ENCODE measurements at places on chromosomes 1 and 21.

DNA sequence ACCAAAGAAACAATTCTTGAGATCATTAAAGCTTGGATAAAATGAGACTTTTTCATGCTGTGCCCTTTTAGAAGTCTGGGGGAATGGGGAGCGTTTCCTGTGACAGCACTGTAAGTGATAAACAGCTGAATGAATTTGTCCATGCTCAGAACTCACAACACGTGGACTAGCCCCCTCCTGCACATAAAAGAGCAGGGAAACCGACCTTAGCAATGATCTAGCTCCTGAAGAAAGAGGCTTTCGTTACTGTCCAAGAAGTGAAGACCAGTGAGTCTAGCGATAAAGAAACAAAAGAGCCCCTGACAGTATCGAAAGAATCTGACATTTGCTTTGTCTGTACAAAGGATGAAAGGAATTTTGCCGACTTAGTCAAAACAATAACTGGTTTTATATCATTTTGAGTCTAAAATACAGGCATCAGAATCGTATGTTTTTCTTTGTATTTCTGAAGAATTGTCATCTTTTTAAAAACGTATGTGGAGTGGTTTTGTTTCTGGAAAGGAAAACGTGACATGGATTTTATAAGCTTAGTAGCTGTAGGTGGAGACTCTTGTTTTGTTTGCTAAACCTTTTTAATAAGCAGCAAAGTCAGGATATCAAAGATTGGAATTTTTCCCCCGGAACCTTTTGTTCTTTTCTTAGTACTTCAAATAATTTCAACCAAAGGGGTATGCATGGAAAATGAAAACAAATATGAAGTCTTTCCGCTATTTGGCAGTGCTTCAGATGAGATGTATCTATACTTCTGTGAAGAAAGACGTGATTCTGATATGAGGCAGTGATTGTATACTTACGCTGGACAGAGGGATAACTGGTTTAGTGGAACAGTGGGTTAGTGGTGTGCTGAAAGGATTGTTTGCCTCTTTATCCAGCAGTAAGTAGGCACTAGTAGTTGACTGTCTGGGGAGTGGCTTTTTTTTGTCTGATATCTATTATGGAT is 61.0 kb downstream of the MAST2 start:
- DNase-seq: no peak

- DNase-seq: no peak
These were observed 35.8 kb upstream of the VCAM1 start for GRCh38 chr1:100683448-100684349.

GRCh38 chr1:113872219-113872935 is 865 bp upstream of the PTPN22 start:
- DNase-seq: no peak

GRCh38 chr1:21857142-21857839 is 45.2 kb downstream of the LDLRAD2 start:
- no peak for DNase-seq

GRCh38 chr1:92439291-92439690 is 47.4 kb downstream of the GFI1 start:
- DNase-seq: no peak

DNA sequence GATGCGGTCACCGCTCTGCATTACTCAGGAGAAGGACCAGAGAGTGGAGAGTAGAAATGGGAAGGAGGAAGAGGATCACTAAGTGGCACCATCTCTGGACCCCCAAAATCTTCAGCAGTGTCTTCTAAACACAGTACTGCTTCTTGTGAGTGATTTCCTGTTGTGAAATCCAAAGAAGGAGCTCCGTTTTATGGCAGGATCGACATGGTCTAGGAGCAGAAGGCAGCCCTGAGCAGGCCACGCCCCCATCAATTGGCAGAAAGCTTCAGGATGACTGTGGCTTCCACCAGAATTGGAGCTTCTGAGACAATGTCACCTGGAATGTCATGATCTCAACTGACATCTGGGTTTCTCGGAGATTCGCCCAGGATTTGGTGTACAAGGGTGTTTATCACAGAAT is 171.5 kb downstream of the ADSS2 start:
- no peak for DNase-seq

DNA sequence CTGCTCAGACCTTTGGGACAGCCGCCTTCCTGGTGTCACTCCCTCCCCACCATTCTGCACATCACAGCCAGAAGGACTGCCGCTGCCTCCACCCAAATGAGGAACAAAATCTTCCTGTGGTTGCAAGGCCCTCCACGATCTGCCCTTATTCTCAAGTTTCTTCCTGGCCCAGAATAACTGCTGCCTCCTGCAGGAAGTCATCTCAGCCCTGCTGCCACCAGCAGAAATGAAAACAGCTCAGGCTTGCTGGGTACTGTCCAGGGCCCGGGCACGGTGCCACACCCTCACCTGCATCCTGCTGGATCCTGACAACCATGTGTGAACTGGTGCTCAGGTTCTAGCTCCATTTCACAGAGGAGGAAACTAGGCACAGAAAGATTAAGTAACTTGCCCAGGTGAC is 2.8 kb downstream of the CLDN19 start:
- DNase-seq: no peak

DNA sequence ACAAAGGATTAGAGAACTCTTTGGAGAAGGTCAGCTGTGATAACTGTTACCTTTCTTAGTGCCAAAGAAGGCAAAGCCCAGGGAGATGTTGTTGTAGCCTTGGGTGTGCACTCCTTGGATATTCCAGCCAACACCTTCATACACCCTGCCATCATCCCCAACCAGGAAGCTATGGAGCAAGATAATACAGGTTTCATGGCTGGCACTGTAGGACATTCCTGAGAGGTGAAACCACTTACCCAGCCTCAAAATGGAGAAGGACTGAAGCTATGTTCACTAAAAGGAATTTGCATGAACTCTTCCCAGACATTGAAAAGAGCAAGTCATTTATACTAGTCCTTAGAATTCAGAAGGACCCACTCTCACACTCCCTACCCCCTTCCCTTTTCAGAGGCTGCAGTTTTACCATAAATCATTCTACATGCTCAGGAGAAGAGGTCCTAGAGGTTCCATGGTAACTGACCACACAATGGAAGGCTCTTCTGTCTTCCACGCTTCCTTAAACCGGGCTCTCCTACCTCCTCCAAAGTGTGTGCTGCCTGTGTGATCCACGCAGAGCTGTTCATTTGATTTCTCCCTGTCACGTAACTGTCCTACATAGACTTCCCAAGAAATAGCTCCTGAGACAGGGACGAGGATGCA is 5.5 kb downstream of the PGLYRP4 start:
- no peak for DNase-seq

GRCh38 chr1:201093561-201093960 is 18.7 kb downstream of the CACNA1S start:
- no peak for DNase-seq

DNA sequence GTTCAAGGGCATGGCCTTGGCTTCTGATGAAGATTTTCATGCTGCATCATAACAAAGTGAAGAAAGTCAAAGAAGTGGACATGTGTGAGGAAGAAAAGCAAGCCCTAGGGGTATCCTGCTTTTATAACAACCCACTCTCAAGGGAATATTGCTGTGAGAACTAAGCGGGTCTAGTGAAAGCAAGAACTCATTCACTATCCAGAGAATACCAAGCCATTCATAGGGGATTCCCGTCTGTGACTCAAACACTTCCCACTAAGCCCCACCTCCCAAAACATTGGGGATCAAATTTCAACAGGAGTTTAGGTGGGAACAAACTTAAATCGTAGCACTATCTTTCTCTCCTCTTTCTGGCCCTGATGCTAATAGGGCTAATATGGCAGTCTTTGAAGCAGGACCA is 98.5 kb upstream of the CTTNBP2NL start:
- no peak for DNase-seq

DNA sequence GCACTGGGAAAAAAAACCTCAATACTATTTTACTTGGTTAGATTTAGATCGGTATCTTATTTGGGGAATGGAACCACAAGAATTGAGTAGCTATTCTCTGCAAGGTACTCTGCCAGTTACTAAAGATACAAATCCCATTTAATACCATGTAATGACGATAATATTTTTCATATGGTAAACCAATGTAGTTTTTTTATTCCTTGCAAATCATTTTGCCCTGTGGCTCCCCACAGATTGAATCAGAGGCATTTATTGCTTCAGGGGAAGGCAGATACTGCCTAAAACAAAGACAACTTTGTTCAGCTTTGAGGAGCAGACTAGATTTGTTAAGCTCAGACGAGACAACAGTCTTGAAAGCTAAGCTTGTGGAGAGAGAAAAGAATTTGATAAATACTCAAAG is 226.7 kb upstream of the RUNX1 start:
- no peak for DNase-seq

GRCh38 chr1:111742938-111743549 is 3.8 kb upstream of the INKA2 start:
- DNase-seq: no peak

- no peak for DNase-seq
These were observed 22.8 kb downstream of the WDR26 start for GRCh38 chr1:224411766-224412165.

GRCh38 chr1:23791516-23792047 is 637 bp downstream of the LYPLA2 start:
- no peak for DNase-seq

DNA sequence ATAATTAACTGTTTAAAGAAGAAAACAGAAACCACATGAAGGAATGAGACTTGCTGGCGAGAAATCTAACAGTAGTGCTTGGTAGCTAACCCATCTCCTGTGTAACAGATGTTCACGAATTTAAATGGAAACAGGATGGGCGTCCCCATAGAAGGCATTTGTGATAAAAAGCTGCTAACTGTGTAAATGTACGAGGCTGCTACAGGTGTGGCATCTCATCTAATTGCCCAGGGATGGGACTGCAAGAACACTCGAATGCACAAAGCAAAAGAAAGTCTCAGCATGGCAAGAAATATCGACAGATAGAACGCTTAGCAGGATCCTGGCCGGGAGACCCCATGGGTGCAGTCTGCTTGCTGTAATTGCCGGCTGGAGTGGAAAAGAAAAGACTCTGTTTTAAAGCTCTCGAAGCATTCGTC is 112.7 kb downstream of the RUNX1 start:
- no peak for DNase-seq

DNA sequence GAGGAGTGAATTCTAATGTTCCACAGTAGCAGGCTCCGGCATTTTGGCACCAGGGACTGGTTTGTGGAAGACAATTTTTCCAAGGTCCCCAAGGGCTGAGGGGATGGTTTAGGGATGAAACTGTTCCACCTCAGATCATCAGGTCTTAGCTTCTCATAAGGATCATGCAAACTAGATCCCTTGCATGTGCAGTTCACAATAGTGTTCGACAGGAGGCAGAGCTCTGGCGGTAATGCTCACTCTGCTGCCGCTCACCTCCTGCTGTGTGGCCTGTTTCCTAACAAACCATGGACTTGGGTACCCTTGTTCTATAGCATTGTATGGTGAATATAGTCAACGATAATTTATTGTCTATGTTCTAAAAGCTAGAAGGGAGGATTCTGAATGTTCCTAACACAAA is 16.6 kb downstream of the CRNN start:
- DNase-seq: no peak

GRCh38 chr1:242569867-242570266 is 45.4 kb upstream of the PLD5 start:
- DNase-seq: no peak

DNA sequence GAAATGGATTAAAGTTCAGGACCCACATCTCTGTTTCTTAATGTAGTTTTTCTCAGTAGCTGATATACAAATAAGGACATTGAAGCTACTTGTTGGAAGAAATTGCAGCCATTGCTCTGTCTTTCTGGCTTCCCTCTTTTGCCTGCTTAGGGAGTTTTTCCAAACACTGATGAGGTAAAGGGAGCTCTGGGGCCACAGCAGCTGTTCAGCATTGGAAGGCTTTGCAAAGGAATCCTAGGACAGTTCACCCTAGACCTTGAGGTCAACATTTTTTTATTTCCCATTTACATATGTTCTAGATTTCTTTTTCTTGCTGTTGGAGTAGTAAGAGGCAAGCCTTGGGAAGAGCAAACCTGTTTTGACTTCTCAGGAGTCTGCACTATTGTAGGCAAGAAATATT is 126.9 kb upstream of the PLPPR5 start:
- DNase-seq: no peak

GRCh38 chr1:152657677-152658076 is 5.5 kb upstream of the LCE2D start:
- DNase-seq: no peak

- DNase-seq: no peak
These were observed 56.7 kb downstream of the PTPN14 start for GRCh38 chr1:214494706-214495105.

DNA sequence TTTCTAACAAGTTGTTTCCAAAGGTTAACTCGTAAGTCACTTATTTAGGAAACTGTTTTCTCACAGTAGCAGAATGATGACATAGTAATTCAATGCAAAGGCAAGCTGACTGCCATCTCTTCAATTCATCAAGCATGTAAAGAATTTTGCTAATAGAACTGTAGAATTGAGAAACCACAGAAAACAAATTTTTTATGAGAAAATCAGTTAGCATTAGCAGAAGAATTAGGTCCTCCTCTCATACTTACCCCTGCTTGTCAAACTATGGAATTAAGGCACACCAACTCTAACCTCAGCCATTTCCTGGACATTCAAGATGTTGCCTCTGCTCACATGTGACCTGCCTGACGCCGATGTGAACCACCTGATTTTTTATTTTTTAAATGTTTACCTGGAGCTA is 115.2 kb downstream of the LRRC40 start:
- DNase-seq: no peak

GRCh38 chr1:35568975-35569395 is 4.1 kb upstream of the TFAP2E start:
- peak; percentile 38 for DNase-seq

DNA sequence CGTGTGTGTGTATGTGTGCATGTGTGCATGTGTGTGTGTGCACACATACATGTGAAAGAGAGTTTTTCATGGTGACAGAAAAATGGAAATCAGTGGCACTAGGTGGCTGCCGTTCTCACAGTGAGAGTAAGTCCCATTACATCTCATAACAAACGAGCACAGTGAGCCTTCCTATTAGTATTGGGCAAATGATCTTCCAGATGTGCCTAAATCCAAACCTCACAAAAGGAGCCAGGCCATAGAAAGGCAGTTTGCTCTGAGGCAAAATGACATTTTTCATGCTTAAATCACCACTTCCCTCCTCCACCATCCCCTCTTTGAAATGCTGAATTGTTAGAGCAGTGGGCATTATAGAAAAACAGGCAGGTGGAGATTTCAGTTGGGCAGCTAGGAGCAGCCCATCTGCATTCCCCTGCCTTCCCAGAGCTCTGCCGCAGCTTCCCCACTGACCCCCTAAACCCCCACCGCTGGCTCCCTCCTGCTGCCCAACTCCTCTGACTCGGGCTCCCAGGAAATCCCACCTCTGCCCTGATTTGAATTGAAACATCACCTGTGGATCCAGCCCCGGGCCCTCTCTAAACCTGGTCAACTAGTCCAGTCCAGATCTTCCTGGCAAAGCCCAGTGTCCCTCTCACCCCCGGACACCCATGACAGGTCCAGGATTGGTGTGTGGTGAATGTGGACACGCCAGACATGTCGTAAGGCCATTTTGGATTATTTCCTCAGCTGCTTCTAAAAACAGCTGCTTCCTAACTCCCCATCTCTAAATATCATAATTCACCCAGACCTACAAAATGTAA is 190.5 kb downstream of the SEC16B start:
- DNase-seq: no peak

All from HFF-Myc (cell line).